ENCODE measurements at places on chromosomes 11 and 22.

GRCh38 chr11:127059750-127060149 is 59.2 kb upstream of the KIRREL3 start:
- no peak for DNase-seq

DNA sequence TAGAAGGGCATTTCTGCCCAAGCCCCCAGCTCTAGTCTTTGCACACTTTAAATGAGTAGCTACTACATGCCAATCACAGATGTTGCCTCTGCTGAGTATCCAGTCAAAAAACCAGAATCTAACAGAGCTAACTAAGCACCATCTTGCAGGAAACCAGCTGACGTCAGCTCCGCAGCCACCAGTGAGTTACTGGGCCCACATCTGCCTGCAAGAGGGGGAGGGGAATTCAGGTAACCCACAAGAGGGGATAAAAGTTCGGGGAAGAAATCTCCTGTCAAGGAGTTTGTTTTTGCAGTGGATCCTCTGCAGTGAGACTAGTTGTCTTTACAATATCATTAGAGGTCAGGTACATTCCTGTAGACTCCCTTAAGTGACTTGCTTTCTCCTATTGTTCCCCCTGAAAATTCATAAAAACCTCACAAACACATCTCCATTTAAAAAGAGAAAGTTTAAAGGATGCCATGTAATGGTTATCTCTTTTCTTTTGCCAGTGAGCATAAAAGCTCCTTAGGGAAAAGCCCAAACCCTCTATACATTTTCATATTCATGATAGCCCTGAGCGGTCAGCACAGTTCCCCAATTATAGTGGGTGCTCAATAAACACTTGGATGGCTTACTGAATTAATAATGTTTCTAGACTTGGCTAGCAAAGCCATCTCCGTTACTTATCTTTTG is 9.3 kb downstream of the CD44 start:
- DNase-seq = no peak

GRCh38 chr11:114553642-114554041 is 6.0 kb downstream of the NXPE1 start:
- no peak for DNase-seq

DNA sequence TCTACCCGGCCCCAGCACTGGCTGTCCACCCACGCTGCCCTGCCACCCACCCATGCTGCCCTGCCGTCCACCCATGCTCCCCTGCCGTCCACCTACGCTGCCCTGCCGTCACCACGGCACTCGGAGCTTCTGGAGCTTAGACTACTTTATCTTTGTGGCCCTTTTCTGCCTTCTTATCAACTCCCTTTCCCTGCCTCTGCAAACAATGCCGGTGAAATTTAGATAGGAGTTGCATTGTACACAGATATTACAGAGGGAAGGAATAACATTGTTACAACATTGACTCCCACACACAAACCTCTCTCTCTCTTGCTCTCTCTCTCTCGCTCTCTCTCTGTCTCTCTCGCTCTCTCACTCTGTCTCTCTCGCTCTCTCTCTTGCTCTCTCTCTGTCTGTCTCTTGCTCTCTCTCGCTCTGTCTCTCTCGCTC is 33.7 kb upstream of the BRSK2 start:
- DNase-seq = no peak

All from activated T-cell treated with anti-CD3 and anti-CD28 coated beads, Interleukin-2, amount 50 U/mL, for 48 hours (primary cell).